ENCODE measurements at places on chromosomes 4 and X.

GRCh38 chr4:184953971-184954370, 64.3 kb upstream of the HELT start:
- no peak for DNase-seq

GRCh38 chr4:102809691-102810090, 17.7 kb downstream of the UBE2D3 start:
- no peak for DNase-seq

GRCh38 chr4:183256343-183256742, 63.7 kb downstream of the CLDN22 start:
- DNase-seq, result no peak

GRCh38 chr4:82801910-82802521, 3.4 kb upstream of the SCD5 start:
- no peak for DNase-seq

DNA sequence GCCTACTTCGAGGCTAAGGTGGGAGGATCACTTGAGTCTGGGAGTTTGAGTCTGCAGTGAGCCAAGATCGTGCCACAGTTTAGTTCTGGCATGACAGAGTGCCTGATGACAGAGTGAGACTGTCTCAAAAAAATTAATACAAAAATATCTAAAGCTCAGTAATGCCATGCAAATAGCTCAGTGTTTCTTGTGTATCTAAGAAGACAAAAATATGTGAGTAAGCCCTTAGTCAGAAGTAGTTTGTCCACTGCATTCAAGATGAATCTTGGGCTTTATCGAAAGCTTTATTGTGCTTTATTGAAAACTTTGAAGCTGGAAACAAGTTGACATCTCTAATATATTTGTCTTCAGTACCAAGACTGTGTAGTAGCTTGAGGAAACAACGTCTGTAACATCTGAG, 115.9 kb downstream of the GPAT3 start:
- no peak for DNase-seq

DNA sequence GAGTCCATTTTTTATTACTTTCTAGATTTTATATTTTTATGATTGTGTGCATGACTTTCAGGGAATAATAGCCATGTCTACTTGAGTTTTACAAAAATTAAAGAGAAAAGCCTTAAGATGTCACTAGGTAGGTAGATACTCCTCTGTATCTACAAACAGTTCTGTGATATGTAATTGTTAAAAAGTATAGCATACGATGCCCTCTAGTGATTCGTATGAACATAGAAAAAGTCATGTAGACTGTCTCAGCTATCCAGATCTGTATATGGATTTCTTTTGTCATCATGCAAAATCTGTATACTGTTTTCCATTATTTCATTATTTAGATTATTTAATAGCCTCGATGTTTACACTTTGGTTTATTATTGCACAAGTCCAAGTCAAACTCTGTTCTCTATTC, 856.6 kb downstream of the CENPC start:
- DNase-seq, result no peak

GRCh38 chr4:128796934-128797333, 12.6 kb upstream of the JADE1 start:
- DNase-seq, result no peak

DNA sequence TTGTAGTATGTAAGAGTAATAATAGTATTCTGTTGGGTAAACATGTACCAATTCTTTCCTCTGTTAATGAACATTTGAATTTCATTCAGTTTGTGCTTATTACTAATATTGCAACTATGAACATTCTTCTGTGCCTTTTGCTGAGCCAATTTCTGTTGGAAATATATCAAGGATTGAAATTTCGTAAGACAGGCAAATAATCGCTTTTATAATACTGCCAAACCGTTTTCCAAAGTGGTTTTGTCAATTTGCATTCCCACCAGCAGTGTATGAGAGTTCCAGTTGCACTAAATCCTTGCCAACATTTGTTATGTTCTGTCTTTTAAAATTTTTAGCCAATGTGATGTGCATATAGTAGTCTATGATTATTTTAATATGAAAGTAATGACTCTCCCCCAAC, 38.6 kb downstream of the MAGEB17 start:
- no peak for DNase-seq

DNA sequence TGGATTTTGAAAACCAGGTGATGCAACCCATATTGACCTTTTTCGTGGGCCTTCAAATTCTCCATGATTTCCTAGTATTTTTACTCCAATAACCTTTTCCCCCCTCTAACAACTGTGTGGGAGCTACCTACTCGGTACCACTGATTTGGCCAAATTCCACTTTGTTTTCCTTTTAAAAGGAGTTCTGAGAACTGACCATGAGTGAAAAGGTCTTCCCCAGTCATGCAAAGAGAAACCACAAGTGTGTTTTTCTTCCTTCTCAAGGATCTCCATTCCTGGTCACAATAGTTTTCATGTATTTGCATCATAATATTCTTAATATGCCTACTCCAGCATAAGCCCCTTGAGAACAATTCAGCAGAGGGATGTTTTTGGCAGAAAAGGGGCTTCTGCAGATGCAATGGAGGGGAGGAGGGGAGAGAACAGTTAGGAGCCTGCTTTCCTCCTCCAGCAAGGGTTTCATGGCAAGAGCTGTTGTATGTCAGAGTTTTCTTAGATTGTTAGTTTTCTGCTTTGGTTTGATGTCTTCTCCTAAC, 195.3 kb upstream of the ANXA3 start:
- no peak for DNase-seq

DNA sequence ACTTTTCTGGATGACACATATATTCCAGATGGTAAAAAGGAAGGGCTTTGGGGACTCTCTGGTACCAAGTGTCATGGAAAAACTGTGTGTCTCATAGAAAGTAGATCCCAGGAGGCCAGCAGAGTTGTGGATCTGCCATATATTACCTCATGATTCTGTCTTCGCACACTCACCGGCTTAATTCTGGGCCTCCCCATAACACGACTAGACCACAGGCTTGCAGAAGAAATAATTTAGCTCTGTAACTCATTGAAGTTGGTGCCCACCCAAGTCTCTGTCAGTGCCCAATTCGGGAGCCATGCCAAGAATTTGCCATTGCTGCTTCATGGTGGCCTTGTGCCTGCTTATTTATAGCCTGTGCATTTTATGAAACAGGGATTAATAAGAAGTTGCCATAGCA, 104.5 kb downstream of the AR start:
- DNase-seq, result no peak

- no peak for DNase-seq
These were observed 85.0 kb downstream of the ALPK1 start for GRCh38 chr4:112381996-112382692.

- no peak for DNase-seq
These were observed at the start of gene FRG1 for GRCh38 chr4:189940178-189941004. FRG1 (plus strand) TSS chr4:189940872; CDS start chr4:189941010, 138 bp downstream.

- no peak for DNase-seq
These were observed 155.5 kb upstream of the PRDX4 start for GRCh38 chrX:23511793-23512192.

DNA sequence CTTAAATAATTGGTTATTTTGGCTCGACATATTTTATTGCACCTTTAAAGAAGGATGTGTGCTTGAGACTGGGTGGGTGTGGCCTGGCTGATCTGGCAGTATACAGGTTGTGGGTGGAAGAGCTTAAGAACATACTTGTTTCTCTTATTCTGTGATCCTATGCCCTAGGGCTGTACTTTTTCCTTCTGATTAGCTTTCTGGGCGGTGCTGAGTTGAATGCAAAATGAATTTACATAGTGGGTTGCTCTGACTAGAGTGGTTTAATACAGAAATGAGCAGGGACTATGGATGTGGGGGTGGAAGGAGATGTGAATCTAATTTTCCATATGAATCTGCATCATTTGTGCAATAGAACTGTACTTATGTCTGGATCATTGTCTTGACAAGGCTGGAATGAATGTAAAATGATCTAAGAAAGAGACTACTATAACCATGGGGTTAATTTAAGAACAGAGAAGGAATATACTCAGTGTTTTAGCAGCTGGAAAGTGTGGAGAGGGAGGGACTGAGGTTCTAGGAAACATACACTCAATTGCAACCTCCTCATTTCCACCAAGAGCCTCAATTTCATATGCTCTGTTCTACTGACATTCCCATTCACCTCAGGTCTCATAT, 73.7 kb downstream of the RLIM start:
- no peak for DNase-seq

GRCh38 chr4:85740431-85740861, 265.5 kb downstream of the ARHGAP24 start:
- DNase-seq, result no peak

GRCh38 chrX:118693843-118694242, 33.6 kb upstream of the IL13RA1 start:
- DNase-seq, result no peak

DNA sequence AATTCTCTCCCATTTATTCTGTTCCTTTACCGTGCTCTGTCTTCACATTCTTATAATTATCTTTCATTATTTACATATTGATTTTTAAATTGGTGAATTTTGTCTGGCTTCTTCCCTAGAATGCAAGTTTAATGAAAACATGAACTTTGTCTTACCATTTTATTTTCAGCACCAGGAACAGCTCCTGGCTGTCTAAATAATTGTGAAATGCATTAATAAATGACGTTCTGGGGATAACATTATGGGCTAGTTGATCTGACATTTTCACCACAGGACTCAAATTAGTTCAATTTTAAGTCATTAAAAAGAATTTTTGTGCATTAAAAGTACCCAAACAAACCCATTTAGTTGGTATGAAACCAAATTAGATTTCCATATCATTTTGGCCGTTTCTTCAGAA, 97.5 kb downstream of the KCTD8 start:
- DNase-seq, result no peak

DNA sequence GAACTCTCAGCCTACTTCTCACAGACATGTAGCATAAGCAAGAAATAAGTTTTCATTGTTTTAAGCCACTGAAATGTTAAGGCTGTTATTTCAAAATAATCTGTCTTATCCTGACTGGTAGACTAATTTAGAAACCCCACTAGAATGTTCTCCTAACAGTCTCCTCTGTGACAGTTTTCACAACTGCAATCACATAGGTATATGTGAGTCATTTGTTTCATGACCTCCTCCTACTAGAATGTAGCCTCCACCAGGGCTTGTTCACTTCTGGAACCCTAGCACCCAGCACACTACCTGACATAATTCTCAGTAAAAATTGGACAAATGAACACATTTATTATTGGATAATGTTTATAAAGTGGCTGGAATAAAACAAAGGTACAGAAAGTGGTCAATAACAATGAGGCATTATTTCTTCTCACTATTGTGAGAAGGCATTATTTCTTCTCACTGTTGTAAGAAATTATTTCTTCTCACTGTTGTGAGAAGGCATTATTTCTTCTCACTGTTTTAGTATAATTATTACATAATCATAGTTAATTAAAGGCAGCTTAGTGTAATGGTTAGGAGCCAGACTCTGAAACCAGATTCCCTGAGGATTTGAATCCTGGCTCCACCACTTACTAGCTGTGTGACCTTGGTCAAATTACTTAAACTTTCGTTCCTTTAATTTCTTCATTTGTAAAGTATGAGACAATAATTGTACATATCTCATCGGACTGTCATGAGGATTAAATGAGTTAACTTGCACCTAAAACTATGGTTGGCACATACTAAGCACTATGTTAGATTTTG, 251.5 kb downstream of the RASL11B start:
- DNase-seq, result no peak

GRCh38 chr4:98262431-98262830, 1.2 kb downstream of the RAP1GDS1 start:
- DNase-seq, result no peak

GRCh38 chr4:76725039-76725438, 172.9 kb downstream of the SOWAHB start:
- no peak for DNase-seq

DNA sequence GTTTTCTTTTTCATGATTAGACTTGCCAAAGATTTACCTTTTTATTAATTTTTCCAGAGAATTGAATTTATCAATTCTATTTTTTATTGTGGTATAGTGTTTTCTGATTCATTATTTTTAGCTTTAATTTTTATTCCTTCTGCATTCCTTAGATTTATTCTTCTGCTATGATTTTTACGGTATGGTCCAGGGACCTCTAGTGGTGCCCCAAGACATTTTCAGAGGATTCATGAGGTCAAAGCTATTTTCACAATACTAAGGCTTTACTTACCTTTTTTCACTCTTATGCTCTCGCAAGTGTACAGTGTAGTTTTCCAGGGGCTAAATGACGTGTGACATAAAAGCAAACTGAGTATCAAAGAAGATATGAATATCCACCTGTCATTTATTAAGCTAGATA, 8.0 kb downstream of the RADX start:
- no peak for DNase-seq

DNA sequence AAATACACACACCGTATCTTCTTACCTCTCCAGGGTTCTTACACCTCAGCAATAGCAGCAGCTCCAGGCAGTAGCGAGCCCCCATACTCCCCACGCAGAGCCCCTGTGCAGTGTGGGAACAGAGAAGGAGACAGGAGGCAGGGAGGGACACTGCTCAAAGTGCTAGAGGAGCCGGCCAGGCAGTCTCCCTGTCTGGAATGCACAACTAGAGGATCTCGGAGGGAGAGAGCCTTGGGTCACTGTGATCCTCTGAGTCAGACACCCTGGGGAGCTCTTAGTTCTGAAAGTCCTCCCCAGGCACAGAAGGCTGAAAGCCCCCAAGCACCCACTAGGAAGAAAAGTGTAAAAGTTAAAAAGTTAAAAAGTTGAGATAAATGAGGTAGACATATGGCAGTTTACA, 16.0 kb downstream of the AMELX start:
- DNase-seq, result no peak

GRCh38 chr4:128570387-128570975, 239.0 kb upstream of the JADE1 start:
- no peak for DNase-seq

GRCh38 chr4:16767251-16767650, 131.2 kb downstream of the LDB2 start:
- DNase-seq, result no peak

- no peak for DNase-seq
These were observed 221.2 kb downstream of the KLHL13 start for GRCh38 chrX:117895418-117895817.

DNA sequence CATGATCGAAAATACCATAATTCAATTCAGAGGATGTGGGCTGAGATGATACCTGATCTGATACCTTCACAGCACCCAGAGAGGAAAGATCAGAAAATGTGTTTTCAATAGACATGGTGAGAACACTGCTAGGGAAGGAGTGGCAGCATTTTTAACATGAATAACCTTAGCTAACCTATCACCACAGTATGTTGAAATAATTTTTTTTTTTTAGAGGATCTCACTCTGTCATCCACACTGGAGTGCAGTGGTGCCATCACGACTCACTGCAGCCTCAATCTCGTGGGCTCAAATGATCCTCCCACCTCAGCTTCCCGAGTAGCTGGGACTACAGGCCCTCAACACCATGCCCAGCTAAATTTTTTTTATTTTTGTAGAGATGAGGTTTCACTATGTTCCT, 90.5 kb upstream of the RAPGEF2 start:
- DNase-seq, result no peak

- no peak for DNase-seq
These were observed 70.7 kb downstream of the ANKRD50 start for GRCh38 chr4:124641715-124642381.

- DNase-seq, result no peak
These were observed 62.5 kb upstream of the GPR174 start for GRCh38 chrX:79081895-79082512.

DNA sequence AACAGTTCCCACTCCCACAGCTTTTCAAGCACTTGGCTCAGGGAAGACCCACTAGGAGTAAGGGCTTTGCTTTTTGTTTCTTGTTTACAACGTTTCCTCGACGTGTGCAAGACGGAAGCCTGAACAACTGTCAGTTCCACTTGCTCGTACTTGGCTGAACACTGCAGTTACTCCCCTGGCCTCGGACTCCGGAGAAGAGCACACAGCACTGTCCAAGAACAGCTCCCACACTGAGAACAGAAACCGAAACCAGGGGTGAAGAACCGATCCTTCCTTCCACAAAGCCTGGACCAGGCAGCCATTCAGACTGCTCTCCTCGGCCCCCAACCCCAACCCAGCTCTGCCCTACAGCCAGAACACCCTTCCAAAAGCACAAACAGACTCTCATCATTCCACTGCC, 25.5 kb downstream of the IRF2 start:
- peak; percentile 54 for DNase-seq

Measured in caudate nucleus (tissue), 63 donors.